ENCODE measurements at places on chromosomes 11 and 22.

DNA sequence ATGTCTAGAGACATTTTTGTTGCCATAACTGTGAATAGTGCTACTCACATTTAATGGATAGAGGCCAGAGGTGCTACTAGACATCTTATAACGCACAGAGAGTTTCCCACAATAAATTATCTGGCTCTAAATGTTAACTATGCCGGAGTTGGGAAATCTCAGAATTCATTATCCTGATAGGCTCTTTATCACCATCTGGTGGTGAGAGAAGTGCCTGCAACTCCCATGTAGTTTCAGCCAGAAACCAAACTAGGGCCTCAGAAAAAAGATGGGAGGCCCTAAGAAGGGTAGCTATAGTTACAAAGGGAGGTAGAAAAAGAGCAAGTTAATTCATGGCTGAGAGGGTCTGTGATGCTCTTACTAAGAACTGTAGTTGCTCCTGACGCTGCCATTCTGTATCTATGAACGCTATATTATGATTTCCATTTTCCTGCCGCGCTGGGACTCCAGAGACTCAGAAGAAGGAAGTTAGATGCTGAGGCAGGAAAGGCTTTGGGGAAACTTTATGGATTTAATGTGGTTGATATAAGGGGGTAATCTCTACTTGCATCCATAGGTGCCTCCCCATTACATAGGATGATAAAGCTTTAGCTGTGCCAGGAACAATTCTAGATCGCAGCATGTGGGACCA lies 22.9 kb upstream of the MRPL17 start:
- DNase-seq: peak; percentile 47

DNA sequence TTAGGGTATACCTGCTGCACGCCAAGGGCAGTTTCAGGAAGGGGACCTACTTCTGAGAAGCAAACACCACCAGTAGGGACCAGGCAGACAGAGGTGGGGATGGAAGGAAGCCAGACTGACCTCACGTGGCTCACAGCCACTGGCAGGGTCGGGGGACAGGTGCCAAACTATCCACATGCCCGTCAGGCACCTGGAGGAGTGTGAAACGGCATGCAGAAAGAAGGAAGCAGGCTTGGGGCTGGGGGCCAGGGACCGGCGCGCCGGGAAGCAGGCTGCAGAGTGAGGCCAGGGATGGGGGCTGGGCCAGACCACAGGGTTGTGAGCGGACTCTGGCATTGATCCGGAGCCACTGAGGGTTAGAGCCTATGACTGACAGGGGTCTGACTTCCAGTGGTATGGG lies 47.5 kb downstream of the CDKN1C start:
- DNase-seq: no peak

DNA sequence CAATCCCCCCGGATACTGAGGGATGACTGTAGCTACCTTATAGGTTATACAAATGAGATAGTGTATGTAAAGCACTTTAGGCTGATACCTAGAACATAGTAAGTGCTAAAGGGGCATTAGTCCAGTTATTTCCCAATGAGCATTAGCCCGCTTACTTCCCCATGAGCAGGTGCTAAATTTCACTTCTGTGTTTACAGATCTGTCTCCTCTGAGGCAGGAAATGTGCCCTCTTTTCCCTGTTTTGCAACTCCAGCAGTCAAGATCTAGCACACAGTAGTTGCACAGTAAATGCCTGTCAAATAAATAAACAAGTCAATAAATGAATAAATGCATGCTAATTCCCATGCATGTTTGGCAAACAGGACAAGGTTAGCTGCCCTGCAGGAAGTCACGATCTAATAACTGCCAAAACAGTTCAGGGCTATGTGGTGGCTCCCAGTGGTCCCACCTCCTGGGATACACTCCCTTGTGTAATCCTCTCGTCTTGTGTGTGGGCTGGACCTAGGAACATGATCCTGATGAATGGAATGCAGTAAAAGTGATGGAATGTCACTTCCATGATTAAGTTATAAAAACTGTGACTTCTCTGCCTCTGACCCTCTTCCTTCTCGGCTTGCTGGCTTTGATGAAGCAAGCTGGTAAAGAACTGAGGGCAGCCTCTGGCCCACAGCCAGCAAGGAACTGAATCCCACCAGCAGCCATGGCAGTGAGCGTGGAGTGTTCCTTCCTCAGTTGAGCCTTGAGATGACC lies 459.0 kb downstream of the SOX6 start:
- no peak for DNase-seq

- DNase-seq: no peak
These were observed 48.0 kb upstream of the AMPD3 start for GRCh38 chr11:10407055-10407454.

DNA sequence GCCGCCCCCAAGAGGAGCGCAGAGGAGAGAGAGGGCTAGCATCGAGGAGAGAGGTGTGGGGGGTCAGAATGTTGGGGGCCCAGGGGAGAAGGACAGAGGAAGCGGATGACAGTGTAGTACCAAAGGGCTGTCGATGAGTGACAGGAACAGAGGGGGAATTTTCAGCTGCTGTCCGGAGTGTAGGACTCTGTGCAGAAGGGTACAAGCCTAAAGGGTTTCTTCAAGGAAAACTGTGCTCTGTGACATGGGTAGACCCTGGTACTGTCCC lies 5.3 kb upstream of the NLRP6 start:
- DNase-seq: no peak

GRCh38 chr11:15665368-15665871 lies 550.7 kb downstream of the INSC start:
- no peak for DNase-seq

- DNase-seq: no peak
These were observed 16.1 kb upstream of the CABP7 start for GRCh38 chr22:29703569-29704195.

DNA sequence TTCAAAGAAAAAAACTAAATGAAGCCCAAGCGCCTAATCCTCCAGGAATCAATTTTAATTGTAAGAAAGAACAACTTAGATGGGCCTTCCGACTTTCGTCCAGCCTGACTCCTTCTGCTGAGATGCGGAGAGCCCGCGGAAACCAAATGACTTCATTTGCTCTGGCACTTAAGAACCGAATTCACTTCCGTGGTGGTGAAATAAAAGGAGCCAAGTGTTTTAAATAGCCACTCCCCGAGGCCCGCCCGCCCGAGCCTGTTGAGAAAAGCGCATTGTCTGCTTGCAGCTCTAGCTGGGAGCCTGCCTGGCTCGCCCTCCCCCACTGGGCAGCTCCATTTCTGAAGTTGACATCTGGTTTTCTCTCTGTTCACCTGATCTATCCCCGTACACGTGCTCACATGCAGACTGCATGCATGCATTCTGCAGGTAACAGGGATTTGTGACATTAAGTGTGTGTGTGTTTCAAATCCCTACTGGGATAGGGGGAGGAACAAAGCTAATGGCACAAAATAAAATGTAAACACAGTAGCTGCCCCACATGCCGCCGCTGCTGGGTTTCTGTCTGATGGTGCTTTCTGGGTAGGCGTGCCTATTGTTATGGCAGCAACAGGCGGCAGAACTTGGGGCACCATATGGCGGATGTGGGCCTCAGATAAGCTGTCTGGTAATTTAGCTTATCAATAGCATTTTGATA lies 6.2 kb downstream of the TEAD1 start:
- DNase-seq: no peak

- DNase-seq: no peak
These were observed 173.6 kb upstream of the CCDC90B start for GRCh38 chr11:83459798-83460197.

All from GM10248 (cell line).